ENCODE measurements at places on chromosomes 5 and 9.

DNA sequence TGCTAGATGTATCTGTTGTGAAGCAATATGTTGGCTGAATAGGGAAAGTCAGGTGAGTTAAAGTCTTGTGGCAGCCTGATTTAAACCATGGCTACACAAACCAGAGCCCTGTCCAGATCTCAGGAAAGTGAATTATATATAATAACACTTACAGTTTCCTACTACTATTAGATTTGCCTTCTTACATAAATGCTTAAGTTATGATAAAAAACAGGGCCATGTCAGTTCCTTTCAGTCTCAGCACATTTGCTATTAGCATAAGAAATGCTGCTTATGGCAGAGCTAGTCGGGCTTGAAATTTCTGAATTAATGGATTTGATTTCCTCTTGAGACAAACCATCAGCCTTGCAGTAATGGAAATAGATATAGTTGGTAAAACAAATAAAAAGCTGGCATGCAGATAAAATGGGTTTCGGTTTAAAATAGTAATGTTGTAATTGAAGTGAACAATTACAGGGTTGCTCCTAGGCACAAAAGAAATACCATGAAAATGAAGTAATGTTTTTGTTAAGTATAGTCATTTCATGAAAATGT is 664.2 kb upstream of the ZNF608 start:
- no peak for DNase-seq

DNA sequence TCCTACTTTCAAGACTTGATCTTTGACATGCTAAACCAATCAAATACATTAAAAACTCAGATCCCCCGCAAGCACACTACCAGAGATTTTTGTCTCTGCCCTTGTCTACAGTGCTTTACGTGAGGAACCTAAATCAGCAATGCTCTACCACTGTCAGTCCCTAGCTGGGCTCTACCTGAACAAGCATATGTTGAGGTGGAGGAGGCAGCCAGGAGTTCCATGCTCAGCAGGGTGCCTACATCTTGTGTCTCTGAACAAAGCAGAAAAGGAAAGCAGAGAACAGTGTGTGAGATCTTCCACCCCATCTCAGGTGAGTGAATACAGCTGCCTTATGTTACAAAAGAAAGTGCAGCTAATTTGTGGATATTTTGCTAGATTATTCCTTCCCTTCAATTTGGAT is 255.0 kb downstream of the NDUFS4 start:
- DNase-seq, result no peak

DNA sequence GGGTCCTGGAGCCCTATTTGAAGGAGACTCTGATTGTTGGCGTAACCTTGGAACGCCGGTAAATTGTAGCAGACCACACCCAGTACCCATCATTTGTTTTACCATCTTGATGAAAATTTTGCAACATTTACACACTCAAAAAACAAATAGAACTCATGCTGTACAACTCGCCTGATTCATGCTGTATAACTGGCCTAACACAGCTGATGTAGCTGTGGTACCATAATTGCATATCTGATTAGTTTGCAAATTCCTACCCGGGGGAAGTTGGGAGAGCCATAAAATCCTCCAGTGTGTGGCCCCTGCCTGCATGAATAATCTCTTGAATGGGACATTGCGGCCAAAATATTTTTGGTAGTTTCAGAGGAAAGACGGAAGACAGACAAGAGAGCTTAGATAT is 9.7 kb downstream of the NIPAL4 start:
- DNase-seq, result no peak

- no peak for DNase-seq
Measured at GRCh38 chr5:94389515-94389899, 228.9 kb downstream of the KIAA0825 start.

DNA sequence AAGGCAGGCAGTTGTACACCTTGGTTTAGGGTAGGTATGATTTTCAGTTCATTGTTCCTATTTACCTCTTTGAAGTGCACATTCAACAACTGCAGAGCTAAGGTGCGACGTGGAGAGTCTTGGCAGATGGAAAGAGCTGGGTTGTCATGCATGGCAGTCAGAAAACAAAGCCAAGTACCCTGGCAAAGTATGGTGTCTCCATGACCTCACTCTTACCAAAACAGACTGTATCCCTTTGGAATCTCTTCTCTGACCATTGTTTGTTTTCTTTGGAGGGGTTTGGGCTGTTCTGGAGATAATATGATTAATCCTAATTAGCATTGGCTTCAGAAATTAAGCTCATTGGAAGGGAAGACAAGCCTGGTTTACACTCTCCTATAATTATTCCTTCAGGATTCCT is 665.7 kb downstream of the DNAH5 start:
- no peak for DNase-seq

DNA sequence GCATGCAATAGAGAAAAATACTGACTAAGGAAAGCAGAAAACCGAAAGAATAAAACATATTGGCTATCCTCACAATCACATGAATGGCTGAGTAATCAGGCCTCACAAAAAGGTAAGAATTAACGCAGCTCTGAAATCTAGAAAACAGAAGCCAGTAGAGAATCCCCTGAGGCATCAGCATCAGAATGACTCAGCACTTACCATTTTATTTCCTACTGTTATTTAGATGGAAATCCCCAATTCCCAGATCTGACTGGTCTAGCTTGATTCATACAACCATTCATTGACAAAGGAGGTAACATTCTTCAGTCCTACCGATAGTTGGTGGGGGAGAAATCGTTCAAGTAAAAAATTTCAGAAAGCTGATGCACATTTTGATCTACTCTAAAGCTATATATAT is 1408.4 kb upstream of the WWC1 start:
- DNase-seq, result no peak

DNA sequence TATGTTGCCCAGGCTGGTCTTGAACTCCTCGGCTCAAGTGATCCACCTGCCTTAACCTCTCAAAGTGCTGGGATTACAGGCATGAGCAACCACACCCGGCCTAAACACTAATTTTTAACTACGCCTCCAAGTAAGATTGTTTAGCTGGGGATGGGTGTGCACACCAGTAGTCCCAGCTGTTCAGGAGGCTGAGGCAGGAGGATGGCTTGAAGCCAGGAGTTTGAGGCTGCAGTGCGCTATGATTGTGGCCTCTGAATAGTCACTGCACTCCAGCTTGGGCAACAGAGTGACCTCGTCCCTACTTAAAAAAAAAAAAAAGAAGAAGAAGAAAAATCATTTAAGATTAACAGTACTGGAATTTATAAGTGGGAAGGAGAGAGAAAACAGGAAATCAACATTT is 90.8 kb upstream of the NR5A1 start:
- no peak for DNase-seq

GRCh38 chr9:71361357-71361756 is 239.9 kb upstream of the TRPM3 start:
- no peak for DNase-seq
